ENCODE measurements at places on chromosomes 5 and 9.

GRCh38 chr9:87550253-87550954 is 52.7 kb downstream of the DAPK1 start:
- no peak for DNase-seq

- DNase-seq: no peak
Observed at GRCh38 chr5:82910491-82910890, 166.7 kb downstream of the TMEM167A start.

DNA sequence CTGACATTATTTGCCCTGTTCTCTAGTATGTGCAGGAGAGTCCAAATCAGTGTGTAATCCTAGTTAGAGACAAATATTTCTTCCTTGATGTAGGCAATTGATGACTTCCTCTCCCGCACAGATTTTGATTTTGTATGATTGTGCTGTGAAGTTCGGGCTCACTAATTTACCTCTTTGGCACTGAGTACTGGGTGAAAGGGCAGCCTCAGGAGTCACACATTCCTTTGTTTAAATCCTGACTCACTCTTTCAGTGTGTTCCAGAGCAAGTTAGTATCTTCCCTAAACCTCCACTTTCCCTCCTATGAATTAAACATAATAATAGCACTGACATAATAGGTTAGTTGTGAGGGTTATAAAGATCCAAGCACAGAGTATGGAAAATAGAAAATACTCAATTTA is 269.7 kb downstream of the ISL1 start:
- no peak for DNase-seq

- DNase-seq: peak; percentile 83
Observed at GRCh38 chr9:35616681-35617459, 1.3 kb downstream of the CD72 start.

DNA sequence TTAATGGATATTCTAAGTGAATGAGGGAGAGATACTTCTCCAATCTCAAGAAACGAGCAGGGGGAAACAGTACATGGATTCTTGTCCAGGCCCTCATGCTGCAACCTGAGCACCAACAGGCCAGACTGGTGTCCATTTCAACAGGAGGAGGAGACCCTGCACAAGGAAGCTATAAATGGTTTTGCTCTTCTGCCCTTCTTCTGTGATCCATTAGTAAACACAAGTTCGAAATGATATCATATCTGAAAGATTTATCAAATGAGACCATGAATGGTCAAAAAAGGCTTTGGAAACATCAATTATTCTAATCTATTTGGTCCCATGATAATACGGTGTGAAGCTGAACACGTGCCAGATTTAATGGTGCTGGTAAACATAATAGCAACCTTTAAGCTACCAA is 109.8 kb downstream of the NR6A1 start:
- no peak for DNase-seq

GRCh38 chr5:186091-187041 is 4.9 kb upstream of the LRRC14B start:
- DNase-seq: no peak

DNA sequence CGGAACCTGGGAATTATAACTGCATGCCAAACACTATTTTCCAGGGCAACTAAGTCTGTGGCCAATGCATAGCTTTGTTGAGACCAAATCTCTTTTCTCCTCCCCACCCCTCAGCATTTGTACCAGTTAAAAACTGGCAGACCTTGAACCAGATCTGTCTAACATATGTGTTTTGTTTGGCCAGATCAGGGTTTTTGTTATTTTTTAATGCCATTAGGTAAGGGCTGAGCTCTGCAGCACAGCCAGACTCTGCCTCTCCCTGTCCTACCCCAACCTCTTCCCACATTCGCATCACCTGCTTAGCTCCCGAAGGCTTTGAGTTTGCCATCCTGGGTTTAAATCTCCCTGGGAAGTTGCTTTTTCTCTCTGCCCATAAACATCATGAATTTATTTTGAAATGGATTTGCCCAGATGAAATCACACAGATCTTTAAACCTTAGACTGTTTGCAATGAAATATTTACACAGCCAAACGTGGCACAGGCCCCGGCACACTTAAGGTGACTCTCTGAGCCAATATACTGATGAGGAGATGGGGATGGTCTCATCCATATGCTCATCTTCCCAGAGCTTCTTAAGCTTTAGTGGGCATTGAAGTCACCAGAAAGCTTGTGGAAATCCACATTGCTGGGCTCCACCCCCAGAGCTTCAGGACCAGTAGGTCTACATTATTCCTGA is 54.0 kb upstream of the ALDH1B1 start:
- no peak for DNase-seq

- no peak for DNase-seq
Observed at GRCh38 chr5:107997338-107997980, 326.7 kb upstream of the EFNA5 start.

DNA sequence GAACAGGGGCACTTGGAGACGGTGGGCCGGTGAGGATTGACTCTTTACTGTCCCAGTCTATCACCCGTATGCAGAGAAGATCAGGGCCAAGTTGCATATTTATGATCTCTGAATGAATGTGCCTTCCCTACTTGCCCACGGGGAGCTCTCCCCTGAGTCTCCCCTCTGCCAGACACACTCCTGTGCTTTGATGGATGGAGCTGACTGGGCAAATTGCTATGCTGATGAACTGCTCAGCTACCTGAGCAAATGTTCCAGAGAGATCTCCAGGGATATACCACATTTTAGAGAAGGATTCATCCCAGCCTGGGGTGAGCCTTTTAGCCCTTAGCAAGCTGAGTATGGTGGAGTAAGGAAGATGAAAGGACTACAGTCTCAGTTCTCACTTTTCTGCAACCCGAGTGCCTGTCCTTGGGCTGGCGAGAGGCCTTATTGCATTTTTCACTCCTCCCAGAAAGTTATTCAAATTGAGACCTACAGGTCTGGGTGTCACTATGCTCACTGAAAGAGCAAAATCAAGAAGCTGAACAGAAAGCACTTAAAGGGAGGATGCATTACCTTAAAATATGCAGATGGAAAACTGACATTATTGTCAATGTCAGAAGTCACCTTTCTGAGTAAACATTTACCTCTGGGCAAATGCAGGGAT is 526.7 kb upstream of the WWC1 start:
- DNase-seq: no peak

GRCh38 chr9:16309082-16309468 is 561.4 kb downstream of the BNC2 start:
- DNase-seq: no peak

DNA sequence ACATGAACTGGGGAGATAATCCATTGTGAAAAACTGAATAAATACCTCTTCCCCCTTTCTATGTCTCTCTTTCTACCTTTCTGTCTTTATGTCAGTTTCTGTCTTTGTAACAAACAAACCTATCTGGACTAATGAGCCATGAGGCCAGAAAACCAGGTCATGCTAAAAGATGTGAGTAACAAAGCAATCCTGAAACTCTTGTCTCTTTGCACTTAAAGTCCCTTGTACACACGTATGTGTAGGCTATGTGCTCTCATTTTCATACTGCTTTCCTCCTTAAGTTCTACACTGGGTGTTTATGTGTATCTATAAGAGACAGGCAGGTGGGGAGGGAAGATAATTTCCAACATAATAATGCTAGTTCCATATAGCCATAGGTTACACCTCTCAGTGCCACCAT is 123.8 kb upstream of the PTGER4 start:
- no peak for DNase-seq

- DNase-seq: no peak
Observed at GRCh38 chr9:97441729-97442128, 29.8 kb downstream of the TDRD7 start.

- DNase-seq: no peak
Observed at GRCh38 chr9:126055381-126055985, 271.1 kb upstream of the MVB12B start.

DNA sequence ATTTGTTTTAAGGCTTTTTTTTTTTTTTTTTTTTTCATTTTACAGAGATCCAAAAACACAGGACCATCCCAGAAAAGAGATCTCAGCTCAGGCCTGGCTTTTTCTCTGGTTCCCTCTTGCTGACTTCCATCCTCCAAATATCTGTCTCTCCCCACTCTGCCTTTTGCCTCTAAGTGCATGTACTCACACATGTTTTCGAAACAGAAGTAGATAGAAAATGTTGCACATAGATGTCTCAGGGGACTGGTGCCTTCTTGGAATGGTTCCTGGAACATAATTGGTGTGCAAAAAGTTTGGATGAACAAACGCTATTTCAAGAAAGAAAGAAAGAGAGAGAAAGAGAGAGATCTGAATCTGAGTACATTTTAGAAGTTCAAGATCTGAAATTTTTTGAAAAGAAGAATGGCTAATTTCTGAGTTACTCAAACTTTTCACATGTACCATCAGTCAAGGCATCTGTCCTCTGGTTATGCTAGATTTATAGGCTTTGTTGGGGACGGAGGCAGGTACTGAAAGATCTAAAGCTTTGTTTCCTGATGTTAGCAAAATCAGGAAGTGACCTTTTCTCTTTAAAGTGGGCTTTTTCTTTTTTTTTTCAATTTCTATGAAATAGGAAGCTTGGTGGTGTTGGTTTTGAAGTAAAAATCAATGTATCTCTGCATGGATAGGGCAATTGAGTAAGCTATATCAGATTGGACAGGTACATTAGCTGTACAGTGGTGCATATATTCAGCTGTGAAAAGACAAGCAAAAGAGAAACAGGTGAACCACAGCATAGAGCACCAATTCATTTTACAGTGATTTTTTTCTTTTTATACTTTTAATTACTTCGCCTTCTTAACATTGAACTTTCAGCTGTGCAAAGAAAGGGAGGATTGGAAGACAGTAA is 8.5 kb upstream of the TNFSF8 start:
- no peak for DNase-seq

DNA sequence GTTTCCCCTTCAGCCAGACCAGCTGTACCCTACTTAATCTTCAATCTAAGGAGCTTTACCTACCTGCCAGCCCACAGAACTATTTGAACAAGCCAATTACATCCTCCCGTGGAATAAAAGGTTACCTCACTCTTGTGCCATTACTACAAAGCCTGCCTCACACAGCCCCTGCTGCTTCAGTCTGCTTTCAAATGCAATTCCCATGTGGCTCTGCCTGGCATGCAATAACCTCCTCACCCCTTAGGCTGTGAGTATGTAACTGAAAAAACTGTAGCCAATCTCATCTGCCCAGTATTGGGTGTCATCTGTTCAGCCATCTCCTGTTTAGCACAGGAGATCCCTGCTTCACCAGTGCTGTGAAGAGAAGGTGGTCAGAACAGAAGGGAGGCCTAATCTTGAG is 6.1 kb upstream of the GCNT1 start:
- DNase-seq: no peak

DNA sequence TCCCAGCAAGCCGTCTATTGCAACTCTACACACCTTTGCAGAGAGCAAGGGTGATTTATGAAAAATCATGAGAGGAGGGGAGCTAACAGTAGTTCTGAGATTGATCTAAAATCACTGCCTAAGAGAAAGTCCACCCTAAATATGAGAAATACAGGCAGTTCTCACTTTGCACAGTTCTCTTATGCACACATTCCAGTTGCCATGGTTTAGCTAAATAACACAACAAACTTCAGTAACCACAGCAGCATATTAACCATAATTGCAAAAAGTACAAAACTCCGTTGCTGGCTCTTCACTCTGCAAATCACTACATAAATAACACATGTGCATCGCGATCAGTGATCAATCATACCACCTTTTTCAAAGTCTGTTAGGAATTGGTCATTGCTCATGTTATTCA is 31.1 kb downstream of the PGGT1B start:
- DNase-seq: no peak

DNA sequence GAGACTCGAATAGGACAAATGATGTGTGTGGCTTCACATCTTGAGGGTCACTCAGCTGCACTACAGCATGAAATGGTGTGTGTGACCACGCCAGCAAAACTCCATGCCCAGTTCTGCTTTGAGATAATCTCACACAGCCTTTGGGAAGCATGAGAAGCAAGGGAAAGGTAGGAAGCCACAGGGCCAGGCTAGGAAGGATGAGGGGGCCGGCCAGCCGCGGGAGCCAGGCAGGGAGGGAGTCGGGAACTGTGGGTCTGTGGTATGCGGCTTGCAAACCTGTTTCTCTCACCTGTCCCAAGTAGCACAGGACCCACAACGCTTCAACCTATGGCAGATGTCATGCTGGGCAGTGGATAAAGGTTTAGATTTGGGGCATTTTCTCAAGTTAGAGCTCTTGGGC is 142.0 kb downstream of the HSPA4 start:
- DNase-seq: no peak

DNA sequence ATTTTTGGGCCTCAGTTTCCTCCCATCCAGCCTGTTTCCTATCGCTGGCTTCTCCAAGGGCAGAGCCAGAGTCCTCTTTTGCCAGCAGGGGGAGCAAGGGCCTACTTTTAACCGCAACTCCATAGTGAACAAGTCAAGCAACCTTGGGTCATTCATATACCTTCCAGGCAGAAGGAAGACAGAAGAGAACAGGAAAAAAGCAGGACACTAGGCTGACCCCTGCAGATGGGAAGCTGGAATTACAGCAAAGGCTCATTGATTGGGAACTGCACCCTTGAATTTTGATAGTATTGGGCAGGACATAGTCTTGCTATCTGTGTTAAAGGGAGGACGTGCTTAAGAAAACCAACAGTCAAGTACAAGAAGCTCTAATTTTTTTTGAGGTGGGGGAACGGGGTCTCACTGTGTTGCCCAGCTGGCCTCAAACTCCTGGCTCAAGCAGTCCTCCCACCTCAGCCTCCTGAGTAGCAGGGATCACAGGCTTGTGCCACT is 30.1 kb downstream of the QRFP start:
- DNase-seq: peak; percentile 68

DNA sequence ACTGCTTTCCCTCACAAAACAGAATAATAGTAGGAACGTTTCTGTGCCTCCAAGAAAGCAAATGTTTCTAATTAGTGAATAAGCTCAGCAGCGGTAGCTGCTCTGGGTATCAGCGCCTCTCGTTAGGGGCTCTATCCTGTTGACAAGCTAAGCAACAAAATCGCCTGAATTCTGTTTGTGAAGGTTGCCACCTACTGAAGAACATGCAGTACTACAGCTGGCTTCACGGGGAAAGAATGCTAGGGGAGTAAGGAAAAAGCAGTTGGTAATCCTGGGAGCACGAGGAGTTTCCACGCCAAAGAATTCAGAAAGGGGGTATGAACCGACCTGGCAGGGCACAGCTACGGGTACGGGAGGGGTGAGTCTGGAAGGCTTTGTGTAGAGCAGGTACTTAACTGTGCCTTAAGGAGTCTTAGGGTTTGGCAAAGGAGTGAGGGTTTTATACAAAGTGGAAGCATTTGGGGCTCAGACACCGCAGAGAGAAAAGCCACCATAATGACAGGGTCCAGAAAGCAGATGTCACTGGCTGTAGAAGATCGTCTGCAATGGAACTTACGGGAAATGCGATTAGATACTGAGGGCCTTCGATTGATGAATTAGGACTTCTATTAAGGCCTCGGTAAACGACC is 171.7 kb downstream of the TTC39B start:
- peak; percentile 48 for DNase-seq

DNA sequence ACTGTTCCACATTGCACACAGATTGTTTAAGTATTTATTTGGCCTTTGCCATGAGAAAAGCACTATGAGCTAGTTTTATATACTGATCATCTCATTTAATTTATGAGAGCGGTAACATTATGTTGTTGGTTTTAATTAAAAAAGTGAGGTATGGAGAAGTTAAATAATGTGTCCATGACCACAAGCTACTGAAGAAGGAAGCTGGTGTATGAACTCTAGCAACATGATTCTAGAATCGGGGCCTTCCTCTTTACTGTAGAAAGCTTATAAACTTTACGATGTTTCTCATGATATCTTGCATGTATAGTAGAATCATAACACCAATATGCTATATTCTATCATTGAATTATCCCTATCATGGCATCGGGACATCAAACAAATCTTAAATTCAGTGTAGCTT is 52.9 kb upstream of the CDH18 start:
- DNase-seq: no peak

GRCh38 chr9:112130997-112131396 is 44.1 kb downstream of the SUSD1 start:
- DNase-seq: no peak

- DNase-seq: no peak
Observed at GRCh38 chr9:108166519-108166918, 677.0 kb upstream of the KLF4 start.

Measured in stimulated activated CD8-positive, alpha-beta memory T cell treated with anti-CD3 and anti-CD28 coated beads, Interleukin-4, amount 100 ng/mL, for 48 hours (primary cell).